ENCODE measurements at places on chromosomes 2 and 18.

- DNase-seq, result no peak
Observed at GRCh38 chr2:205837663-205838062, 155.4 kb downstream of the NRP2 start.

DNA sequence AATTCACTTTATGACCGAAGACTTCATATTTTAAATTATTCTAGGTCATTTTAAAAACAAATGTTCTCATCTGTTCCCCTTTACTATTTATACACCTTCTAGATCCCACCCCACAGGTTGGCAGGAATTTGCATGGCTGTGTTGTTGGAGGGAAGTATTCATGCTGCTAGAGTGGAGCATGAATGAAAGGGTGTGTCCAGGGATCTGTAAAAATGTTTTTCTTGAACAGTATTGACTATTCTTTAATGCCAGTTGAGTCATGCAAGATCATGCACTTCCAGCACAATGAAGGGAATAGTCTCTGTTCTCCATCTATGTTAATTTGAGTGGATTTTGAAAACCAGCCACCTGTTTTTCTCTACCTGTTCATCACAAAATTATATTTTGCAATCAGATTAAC lies 52.0 kb upstream of the COL3A1 start:
- DNase-seq, result no peak

GRCh38 chr2:126874961-126875360 lies 23.7 kb upstream of the TEX51 start:
- no peak for DNase-seq

- no peak for DNase-seq
Observed at GRCh38 chr2:36147670-36148390, 207.7 kb upstream of the CRIM1 start.
